Nephron progenitor cell (in vitro differentiated cells): ENCODE measurements at places on chromosomes 3 and 15.

- H3K27ac ChIP-seq = no peak overlapping the region
- no peaks in the 10 kb centered on the region for H3K27me3 ChIP-seq
- H3K36me3 ChIP-seq = peaks cover 87% of the 10 kb centered on the region
- no peak for DNase-seq
- peaks cover 4% of the 10 kb centered on the region for H3K4me1 ChIP-seq
These were observed 329.5 kb upstream of the CTDSPL start for GRCh38 chr3:37532168-37532567.

- H3K36me3 ChIP-seq = peaks cover 44% of the 10 kb centered on the region
- H3K27ac ChIP-seq = no peak overlapping the region
- H3K27me3 ChIP-seq = no peaks in the 10 kb centered on the region
- no peaks in the 10 kb centered on the region for H3K4me1 ChIP-seq
These were observed 31.7 kb downstream of the LINS1 start for GRCh38 chr15:100570275-100570674.

DNA sequence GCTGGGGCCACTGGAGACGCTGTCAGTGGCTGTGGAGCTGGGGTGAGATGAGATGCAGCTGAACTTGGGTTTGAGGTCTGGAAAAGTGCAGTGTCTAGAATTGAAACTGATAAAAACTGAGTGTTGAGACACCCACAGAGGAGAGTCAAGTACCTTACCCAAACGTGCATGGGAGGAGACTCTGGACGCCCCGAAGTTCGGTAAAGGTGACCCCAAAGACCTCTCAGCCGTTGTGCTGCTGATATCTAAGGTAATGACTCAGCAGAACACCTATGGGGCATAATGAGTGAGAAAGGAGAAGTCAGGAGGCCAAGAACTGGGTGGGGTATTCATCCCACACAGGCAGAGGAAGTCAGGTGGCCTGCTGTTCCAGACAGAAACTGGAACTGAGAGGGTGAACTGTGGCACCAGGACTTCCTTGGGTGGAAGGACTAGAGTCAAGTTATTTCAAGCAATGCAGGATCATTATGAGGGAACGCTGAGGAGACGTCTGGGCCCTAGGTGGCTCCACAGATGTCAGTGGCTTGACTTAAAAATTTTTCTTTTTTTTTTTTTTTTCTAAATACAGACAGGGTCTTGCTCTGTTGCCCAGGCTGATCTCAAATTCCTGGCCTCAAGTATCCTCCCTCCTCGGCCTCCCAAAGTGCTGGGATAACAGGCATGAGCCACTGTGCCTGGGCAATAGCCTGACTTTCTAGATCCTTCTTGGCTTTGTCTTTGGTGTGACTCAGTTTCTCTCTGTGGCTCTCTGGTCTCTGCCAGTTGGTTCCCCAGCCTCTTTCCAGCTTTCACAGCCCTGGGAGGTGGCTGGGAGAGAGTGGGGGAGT is 67.6 kb upstream of the GCNT3 start:
- H3K27me3 ChIP-seq = peaks cover 22% of the 10 kb centered on the region
- H3K36me3 ChIP-seq = no peaks in the 10 kb centered on the region
- peaks cover under 1% of the 10 kb centered on the region for H3K4me1 ChIP-seq

- peaks cover 18% of the 10 kb centered on the region for H3K4me1 ChIP-seq
- H3K36me3 ChIP-seq = no peaks in the 10 kb centered on the region
- no peak overlapping the region for H3K27ac ChIP-seq
- H3K4me3 ChIP-seq = no peak overlapping the region
These were observed 179.4 kb downstream of the ABHD5 start for GRCh38 chr3:43870120-43870519.

DNA sequence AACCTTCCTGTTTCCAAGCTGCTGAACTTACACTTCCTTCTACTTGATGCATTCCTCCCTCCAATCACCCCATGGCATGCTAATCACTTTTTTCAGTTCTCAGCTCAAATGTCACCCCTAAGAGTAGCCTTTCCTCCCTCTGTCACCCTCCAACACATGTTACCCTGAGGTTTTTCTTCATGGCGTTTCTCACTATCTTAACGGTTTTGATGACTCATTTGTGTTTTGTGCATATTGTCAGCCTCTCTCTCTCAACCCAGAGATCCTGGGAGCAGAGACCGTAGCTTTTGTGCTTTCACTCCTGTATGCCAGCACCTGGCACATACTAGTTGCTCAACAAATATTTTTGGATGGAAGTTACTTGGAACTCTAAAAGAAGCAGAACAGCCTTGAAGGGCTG is 24.5 kb downstream of the LRRC3B start:
- no peak for DNase-seq
- peaks cover 7% of the 10 kb centered on the region for H3K27me3 ChIP-seq
- H3K4me3 ChIP-seq = no peak overlapping the region
- no peaks in the 10 kb centered on the region for H3K4me1 ChIP-seq

DNA sequence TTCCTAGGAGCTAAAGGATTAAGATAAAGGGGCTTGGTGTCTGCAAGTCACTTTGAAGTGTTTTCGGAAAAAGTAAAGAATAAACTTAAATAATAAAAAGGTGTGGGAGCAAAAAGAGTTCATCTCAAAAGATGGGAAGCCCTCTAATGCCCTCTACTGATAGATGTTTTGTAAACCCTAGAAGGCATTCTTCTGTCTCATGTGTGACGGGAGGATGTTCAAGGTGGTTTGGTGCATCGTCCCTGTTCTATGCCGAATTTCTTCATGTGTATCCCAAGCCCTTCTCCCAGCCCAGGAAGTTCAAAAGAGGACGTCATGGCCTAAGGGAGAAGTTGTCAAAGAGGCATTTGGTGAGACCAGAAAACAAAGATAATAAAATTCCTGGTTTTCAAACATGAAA is 37.2 kb downstream of the CCK start:
- peaks cover 27% of the 10 kb centered on the region for H3K36me3 ChIP-seq
- H3K27ac ChIP-seq = no peak overlapping the region
- H3K4me1 ChIP-seq = peaks cover 17% of the 10 kb centered on the region

- no peak overlapping the region for H3K27ac ChIP-seq
- no peaks in the 10 kb centered on the region for H3K36me3 ChIP-seq
- DNase-seq = no peak
These were observed 31.6 kb upstream of the CLASP2 start for GRCh38 chr3:33749546-33750210.

- H3K27me3 ChIP-seq = peaks cover 6% of the 10 kb centered on the region
These were observed 28.8 kb upstream of the SLC41A3 start for GRCh38 chr3:126112531-126113237.

DNA sequence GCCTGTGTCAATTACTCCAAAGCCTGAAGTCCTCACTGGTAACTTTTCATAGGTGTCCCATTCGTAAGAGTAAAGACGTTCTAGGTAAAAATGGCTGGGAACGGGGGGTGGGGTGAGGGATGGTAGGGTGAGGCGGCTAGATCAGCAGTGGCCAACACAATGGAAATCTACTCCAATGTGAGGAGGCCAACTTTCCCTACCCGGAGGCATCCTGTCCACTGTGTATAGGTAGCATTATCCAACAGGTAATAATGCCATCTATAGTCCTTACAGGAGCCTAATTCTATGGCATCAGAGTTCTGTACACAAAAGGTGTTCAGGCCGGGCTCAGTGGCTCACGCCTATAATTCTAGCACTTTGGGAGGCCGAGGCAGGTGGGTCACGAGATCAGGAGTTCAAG is 29.1 kb downstream of the HDC start:
- H3K27ac ChIP-seq = no peak overlapping the region
- no peaks in the 10 kb centered on the region for H3K4me1 ChIP-seq
- H3K4me3 ChIP-seq = no peak overlapping the region
- H3K27me3 ChIP-seq = no peaks in the 10 kb centered on the region
- no peak for DNase-seq

- peaks cover 23% of the 10 kb centered on the region for H3K4me1 ChIP-seq
- no peak for DNase-seq
- no peaks in the 10 kb centered on the region for H3K27me3 ChIP-seq
- no peaks in the 10 kb centered on the region for H3K36me3 ChIP-seq
- no peak overlapping the region for H3K4me3 ChIP-seq
- no peak overlapping the region for H3K27ac ChIP-seq
These were observed 15.4 kb downstream of the ZDHHC19 start for GRCh38 chr3:196195664-196196265.

GRCh38 chr3:187024536-187025226 is 94.4 kb downstream of the ST6GAL1 start:
- peaks cover 53% of the 10 kb centered on the region for H3K36me3 ChIP-seq
- H3K4me3 ChIP-seq = peak overlapping the region; percentile 37
- peak overlapping the region; percentile 94 for H3K27ac ChIP-seq

- H3K4me3 ChIP-seq = no peak overlapping the region
- H3K27me3 ChIP-seq = peaks cover 3% of the 10 kb centered on the region
- no peak for DNase-seq
- peaks cover 28% of the 10 kb centered on the region for H3K4me1 ChIP-seq
These were observed 287.4 kb upstream of the LYSMD4 start for GRCh38 chr15:100020614-100021013.

DNA sequence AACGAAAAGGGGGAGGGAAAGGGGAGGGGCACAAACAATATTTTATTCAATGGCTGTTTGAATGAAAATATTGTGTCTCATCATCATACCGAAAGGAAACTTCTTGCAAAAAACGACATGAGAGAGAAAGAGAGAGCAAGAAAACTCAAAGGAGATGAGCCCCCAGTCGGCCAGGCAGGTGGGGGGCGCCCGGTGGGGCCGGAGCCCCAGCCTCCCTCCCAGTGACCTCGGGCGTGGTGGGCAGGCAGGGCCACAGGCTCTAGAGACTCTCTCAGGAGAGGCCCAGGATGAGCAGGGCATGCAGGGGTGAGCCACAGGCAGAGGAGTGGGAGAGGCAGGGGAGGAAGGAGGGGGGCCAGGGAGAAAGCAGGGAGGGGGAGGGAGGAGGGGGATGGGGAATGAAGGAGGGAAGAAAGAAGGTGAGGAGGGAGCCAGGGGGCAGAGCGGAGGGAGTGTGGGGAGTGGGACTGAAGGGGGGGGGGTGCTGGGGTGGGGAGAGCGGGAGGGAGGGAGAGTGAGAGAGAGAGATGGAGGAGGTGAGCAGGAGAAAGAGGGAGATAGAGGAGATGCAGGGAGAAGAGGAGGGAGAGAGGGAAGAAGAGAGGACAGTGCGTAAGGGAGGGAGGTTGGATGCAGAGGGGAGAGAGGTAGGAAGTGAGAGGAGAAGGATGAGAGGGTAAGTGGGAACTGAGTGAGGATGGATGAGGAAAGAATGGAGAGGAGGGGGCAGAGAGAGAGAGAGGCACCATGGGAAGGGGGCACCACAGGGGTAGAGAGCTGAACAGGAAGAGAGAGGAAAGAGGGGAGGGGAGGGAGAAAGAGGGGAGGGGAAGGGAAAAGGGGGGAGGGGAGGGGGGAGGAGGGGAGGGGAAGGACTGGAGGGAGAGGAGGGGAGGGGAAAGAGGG is 14.1 kb upstream of the TMEM115 start:
- no peak for DNase-seq
- H3K27me3 ChIP-seq = peaks cover 6% of the 10 kb centered on the region
- peak overlapping the region; percentile 56 for H3K27ac ChIP-seq
- no peaks in the 10 kb centered on the region for H3K36me3 ChIP-seq

DNA sequence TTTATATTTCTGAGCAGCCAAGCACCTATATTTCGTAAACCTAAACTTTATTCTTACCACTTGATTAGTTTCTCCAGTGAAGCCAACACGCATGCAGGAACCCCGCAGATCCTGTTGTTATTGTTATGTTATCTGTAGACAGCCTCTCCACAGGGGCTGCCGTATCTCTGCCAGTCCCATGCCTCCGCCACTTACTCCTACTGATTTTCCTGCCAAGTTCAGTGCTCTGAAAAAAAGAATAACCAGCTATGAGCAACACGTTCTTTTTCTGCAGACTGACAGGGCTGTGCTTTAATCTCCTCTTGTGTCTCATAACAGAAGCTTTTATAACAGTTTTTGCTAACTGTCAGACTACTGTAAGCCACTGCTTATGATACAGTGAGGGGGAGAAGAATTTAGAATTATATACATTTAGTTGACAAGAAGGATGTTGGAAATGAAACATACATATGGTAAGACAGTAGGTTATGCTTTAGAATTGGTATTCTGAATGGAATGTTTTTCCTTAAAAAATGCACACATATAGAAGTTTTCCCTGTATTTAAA is 347.4 kb downstream of the SI start:
- H3K27me3 ChIP-seq = peaks cover 3% of the 10 kb centered on the region
- H3K36me3 ChIP-seq = no peaks in the 10 kb centered on the region
- H3K4me1 ChIP-seq = no peaks in the 10 kb centered on the region
- DNase-seq = no peak
- no peak overlapping the region for H3K4me3 ChIP-seq
- H3K27ac ChIP-seq = no peak overlapping the region

GRCh38 chr3:105691053-105691452 is 177.8 kb downstream of the CBLB start:
- H3K4me3 ChIP-seq = no peak overlapping the region
- no peak overlapping the region for H3K27ac ChIP-seq
- peaks cover 31% of the 10 kb centered on the region for H3K36me3 ChIP-seq
- no peaks in the 10 kb centered on the region for H3K4me1 ChIP-seq
- no peaks in the 10 kb centered on the region for H3K27me3 ChIP-seq
- DNase-seq = no peak

- peak overlapping the region; percentile 86 for H3K4me3 ChIP-seq
- DNase-seq = no peak
- peaks cover 89% of the 10 kb centered on the region for H3K27me3 ChIP-seq
- H3K27ac ChIP-seq = no peak overlapping the region
- H3K4me1 ChIP-seq = no peaks in the 10 kb centered on the region
These were observed 119.9 kb downstream of the LMLN start for GRCh38 chr3:198079771-198080520.

DNA sequence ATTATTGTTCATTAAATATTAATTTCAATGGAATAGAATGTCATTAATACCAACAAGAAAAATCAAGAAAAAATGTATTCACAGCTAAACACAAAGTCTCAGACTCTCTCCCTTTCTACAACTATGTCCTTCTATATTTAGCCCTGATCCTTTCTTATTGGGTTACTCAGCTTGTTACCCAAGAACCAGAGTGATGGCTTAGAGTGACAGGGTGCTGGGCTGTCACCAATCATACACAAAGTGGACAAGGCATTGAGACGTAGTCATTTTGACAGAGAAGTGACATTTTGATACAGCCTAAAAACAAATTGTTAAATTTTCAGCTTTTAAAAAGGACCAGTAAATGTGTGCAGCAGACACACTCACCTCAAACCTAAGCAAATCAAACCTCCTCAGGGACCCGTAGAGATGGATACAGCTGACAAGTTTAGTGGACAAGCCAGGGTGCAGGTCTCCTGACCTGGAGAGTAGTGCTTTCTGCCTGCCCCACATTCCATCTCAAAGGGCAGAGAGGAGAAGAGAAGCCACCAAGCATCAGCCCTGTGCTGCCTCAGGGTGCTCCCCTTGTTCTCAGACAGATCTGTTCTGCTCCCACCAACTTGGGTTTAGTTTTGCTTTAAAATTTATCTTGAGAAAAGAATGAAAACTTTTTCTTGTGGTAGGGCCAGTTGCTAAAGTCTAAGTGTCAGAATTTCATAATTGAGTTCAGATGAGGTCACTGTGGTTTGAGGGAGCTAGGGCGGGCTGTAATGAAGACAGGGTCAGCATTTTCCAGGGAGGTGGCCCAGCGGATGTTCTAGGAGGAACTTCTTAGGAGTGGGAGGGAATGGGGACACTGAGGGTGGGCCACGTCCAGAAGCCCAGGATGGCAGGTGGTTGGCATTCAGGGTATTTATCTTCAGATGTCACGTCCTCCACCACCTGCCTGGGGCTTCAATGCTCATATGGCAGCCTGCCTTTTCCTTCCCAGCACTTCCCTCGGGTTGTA is 136.5 kb upstream of the TBL1XR1 start:
- DNase-seq = no peak
- no peak overlapping the region for H3K27ac ChIP-seq
- peaks cover 40% of the 10 kb centered on the region for H3K4me1 ChIP-seq
- no peak overlapping the region for H3K4me3 ChIP-seq

- no peak overlapping the region for H3K27ac ChIP-seq
- DNase-seq = no peak
- H3K4me1 ChIP-seq = no peaks in the 10 kb centered on the region
- no peaks in the 10 kb centered on the region for H3K36me3 ChIP-seq
These were observed 571.6 kb upstream of the ARPP21 start for GRCh38 chr3:35067750-35068149.
